NCI-H1694 (cell line): ENCODE measurements at places on chromosomes 12 and 14.

DNA sequence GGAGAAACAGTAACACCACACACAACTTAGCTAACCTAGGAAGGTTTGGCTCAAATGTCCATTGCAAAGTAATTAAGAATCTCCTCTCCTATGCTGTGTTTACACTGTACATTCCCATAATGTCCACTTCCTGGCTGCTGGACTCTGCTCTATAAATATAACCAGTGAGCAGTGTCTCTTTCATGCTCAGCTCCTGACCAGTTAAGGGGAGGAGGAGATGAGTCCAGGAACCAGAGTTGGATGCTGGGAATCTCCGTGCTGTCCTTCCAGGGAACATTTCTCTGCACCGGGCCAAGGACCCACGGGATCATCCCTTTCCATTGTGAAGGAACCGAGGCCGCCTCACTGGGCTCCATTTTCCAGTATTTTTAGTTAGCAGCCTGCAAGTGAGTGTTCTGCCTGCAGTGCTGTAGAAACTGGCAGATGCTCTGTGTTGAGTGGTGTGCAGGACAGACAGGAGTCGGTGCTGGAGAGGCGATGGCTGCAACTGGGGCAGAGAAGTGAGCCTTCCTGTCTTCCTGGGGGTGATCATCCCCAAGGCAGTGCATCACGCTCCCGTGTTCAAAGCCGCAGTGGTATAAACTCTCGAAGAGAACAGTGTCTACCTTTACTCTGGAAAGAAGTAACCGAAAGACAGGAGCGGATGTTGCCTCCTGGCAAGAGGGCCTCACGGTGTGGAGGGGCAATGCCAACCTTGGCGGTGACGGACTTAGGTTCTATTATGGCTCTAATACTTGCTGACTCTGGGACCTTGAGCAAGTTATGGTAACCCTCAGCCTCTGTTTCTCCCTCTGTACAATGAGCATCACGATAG, 195.5 kb downstream of the CACNA1C start:
- DNase-seq: no peak

DNA sequence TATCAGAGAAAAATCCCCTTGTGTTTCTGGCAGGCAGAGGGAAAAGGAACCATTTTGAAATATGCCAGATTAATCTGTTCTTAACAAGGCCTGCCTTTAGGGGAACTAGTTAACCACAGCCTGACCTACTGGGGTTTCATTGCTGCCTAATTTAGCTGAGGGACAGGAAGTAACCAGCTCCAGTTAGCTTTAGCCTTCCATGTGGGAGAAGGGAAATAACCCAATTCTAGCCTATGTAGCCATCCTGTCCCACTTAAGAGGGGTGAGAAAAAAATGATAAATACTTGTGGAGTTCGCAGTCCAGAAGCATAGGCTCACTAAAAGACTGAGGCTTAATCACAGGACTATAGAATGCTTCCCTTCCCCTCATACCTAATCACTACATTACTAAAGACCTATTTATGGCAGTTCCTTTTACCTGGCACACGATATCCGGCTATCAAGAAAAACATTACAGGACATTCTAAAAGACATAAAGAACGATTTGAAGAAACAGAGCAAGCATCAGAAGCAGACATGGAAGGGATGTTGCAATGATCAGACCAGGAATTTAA, 22.8 kb downstream of the COX8C start:
- no peak for DNase-seq

DNA sequence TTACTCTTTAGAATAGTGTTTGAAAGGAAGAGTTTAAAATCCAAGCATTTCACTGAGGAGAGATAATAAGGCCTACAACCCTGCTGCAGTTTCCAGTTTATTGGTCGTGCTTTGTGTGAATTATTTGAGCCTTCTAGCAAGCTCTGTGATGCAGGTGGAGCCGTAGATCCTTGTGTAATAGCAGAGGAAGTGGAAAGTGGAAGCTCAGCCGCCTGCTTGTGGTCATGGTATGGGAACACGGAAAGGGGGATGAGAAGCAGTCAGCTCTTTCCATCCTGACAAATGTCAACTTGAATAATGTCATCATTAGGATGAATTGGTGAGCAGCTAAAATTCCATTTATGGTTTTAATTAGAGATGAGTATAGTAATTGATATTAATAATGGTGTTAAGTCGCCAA, 29.1 kb downstream of the SYNE2 start:
- no peak for DNase-seq

- DNase-seq: peak; percentile 90
Measured at GRCh38 chr14:76917158-76917596, 91.0 kb downstream of the LRRC74A start.

- DNase-seq: no peak
Measured at GRCh38 chr14:95197551-95197950, 40.2 kb upstream of the DICER1 start.
